ENCODE measurements at places on chromosomes 6 and 20.

GRCh38 chr20:22248051-22248667, 336.2 kb downstream of the FOXA2 start:
- DNase-seq: peak; percentile 1

DNA sequence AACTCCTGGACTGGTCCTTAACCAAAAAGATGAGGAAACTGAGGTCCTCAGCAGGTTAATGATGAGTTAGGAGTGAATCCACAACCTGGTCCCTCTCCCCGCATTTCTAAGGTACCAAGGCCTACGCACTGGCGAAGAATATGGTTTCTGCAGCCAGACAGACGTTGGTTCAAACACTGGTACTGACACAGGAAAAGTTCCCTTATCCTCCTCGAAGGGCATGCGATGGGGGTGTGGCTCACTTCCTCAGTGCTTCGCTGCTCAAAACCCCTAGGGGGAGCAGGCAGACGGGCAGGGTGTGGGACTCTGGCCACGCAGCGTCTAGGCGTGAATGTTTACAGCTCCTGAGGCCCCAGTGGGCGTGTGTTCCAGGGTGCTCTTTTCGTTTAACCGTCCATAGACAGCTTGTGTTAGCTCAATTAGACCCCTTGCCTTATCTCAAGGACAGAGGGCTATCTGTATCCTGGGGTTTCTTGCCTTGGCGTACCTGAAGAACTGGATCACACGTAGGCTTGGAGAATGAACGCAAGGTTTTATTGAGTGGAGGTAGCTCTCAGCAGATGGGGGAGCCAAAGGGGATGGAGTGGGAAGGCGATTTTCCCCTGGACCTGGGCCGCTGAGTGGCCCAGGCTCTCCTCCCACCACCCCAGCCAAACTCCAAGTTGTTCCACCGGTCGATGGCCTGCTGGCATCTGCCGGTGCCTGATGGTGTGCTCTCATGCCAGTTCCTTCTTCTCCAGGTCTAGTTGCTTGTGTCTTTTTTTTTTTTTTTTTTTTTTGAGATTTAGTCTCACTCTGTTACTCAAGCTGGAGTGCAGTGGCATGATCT, 31.8 kb upstream of the PTPN1 start:
- DNase-seq: peak; percentile 32

GRCh38 chr20:60877071-60877857, 374.8 kb upstream of the CDH4 start:
- peak; percentile 80 for DNase-seq

- no peak for DNase-seq
Measured at GRCh38 chr20:34979366-34980153, 23.9 kb downstream of the MYH7B start.

DNA sequence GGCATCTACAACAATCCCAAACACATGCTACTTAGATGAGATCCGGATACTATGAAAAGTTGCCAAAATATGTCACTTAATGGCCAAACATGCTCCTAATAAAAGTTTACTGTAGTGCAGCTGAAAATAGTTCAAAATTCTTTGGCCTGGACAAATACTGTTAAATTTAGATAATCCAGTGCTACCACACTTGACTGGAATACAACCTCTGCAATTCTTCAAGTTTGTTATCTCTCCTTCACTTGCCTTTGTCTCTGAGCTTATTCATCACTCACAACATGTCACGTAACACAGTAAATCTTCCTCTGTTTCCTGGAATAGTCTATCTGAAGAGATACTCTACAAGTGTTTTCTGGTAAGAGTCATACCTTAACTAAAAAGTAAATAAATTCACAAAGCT, 10.5 kb upstream of the PLN start:
- DNase-seq: no peak

DNA sequence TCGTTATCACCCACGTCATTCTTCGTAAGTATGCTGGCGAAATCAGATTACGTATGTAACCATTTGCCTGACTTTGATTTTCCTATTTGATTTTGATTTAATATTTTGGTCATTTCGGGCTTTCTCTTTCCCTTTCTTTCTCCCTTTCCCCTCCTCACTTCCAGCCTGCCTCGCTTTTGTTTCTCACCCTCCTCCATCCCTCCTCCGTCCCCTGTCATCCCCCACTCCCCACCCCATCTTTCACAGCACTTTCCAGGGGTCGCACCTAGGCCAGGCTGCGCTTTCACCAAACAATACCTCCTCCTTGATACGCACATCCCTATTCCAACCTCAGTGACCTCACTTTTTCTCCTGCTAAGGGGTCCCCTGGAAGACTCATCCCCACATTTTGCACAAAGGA, 194.6 kb upstream of the SNX9 start:
- no peak for DNase-seq

DNA sequence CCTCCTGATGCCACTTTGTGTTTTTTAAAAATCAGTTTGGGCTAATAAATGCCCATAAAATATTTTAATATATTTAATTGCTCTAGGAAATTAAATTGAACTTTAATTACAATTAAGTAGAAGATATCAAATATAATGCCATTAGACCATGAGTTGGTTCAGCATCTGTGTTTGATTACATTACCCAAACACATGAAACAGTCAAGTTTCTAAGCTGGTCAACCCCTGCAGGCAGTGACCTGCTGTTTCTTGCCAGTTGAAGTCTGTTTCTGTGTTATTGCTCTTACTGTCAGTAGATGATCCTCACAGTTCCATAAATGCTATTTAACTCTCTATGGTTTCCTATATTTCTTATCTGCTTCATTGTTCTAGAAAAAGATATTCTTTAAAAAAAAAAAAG, 9.7 kb upstream of the TENT5A start:
- DNase-seq: no peak

- DNase-seq: no peak
Measured at GRCh38 chr6:24887545-24888140, 48.1 kb downstream of the RIPOR2 start.

GRCh38 chr6:119960456-119960855, 610.9 kb upstream of the MAN1A1 start:
- no peak for DNase-seq

- DNase-seq: no peak
Measured at GRCh38 chr6:68635412-68635705, 277 bp downstream of the ADGRB3 start.

GRCh38 chr6:11460001-11460668, 77.4 kb upstream of the TMEM170B start:
- DNase-seq: no peak

DNA sequence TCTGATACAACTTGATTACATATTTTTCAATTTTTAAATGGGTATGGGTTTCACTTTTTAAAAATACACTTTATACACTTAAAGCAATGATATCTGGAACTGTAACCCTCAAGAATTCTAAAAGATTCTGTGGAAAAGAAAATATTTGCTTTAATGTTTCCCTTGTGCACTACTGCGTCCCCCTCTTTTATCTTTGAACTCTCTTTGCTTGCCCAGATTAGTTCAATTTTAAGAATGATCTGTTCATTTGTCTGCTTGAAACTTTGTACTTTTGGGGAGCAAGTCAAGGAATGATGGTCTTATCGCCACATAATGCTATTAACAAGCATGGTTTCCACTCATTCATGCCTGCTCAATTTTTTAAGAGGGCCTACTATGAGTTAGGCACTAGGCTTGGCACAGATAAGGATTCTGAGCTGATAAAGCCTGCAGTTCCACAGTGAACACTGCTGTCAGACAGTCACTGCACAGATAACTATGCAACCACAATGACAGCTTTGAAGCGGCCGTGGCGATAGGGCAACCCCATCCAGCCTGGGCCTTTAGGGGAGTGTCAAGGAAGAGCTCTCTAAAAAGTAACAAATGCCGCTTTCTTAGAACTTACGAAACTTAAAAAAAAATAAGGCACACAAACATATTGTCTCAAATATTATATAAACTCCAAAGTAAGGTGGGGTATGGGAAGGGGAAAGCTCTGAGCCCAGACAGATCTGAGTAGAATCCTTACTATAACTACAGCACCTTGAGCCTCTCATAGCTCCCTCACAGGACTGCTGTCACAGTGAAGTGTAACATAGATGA, 29.7 kb downstream of the FYN start:
- DNase-seq: no peak

- no peak for DNase-seq
Measured at GRCh38 chr6:52534966-52535390, 41.9 kb downstream of the TRAM2 start.

DNA sequence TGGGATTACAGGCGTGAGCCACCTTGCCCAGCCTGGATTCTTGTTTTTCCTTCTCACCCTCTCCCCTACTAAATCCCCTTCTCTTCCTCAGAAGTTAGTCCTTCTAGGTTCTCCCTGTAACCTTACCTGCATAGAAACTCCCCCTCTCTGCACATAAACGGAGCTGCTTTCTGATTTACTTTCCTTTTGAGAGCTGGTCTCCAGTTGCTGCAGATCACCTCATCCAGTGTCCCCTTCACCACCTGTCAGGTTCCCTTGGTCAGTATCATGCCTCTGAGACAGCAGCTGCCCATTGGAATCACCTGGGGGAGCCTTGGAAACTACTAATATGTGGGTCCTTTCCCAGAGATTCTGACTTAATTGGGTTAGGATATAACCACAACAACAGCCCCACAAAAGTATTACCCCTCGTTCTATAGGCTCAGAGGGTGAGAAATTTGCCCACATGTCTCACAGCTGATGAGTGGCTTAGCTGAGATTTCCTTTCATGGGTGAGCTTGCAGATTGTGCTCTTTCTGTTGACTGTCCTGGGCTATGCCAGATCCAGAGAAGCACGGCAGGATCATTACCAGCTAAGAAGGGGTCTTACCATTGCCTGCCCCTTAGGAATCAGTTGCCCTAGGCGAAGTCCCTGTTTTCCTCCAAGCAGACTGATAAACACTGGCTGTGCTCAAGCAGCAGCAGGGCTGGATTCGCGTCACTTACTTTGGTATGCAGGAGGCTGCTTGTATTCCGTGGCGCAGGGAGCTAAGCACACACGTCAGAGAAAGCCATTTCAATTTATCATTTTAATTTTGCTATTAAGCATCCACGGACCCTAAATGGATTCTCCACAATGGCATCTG, 51.3 kb downstream of the AKAP12 start:
- DNase-seq: peak; percentile 51

DNA sequence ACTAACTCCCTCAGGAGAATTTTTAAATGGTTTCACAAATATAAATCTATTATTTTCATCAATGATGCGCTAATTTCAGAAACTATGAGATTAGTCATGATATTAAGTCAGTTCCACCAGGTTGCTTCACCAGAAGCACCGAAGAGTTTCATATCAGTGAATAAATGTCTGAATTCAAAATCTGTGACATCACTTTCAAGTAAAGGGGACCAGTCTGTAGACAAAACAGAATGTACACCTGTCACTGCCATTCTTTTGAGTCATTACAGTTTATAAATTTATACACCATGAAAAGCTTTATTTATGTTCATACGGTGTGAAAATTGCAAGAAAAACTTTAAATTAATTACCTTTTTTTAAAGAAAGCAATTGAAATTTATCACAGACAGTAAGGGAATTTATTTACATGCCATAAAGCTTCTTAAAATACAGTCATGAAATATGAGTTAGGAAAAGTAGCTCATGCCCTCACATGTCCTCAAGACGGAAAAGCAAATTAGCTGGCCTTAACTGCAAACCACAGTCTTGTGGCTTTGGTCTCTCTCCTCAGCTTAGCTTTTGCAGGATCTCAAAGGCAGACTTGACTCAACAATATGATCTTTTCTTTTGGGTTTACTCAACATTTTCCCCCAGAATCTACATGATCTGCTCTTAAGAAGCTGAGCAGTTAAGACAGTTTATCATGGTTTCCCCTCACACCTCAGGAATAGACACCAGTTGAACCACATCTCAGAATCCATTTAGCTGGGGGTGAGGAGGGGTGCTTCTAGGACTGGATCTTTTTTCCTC, 177.7 kb upstream of the MCHR2 start:
- no peak for DNase-seq

DNA sequence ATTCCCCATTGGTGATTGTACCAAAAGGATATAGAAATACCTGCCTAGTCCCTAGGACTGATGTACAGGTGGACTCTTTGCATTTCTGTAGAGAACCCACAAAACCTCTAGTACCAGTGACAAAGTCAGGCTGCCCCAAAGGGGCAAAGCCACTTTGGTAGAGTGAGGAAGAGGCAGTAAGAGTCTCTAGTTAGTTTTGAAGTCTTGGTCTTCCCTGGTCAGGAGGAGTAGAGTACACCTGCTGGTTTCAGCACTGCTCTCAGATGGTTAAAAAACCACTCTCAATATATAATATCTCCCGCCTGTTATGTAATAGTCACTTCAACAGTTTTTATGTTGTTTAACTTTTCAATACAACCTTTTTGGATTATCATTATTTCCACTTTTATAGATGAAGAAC, 344.9 kb downstream of the CDKAL1 start:
- no peak for DNase-seq

- no peak for DNase-seq
Measured at GRCh38 chr6:149761438-149761837, 11.9 kb downstream of the PCMT1 start.

- DNase-seq: no peak
Measured at GRCh38 chr6:70590400-70590799, 23.7 kb downstream of the SDHAF4 start.

DNA sequence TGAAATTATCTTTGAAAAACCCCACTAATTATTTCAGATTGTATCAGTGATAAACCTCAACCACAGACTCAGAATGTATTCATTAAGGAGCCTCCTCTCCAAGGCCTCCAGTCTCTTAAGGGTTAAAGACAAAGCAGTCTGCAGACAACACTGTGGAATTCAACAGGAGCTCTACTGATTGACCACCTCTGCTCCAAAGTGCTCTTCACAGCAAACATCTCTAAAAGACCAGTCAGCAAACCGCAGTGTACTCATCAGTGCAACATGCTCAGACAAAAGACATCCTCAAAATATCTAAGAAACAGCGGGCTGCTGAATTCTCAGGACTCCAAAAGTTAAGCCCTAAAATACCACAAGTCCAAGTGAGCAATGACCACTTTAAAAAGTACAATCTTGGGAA, 42.0 kb downstream of the UQCC1 start:
- no peak for DNase-seq

DNA sequence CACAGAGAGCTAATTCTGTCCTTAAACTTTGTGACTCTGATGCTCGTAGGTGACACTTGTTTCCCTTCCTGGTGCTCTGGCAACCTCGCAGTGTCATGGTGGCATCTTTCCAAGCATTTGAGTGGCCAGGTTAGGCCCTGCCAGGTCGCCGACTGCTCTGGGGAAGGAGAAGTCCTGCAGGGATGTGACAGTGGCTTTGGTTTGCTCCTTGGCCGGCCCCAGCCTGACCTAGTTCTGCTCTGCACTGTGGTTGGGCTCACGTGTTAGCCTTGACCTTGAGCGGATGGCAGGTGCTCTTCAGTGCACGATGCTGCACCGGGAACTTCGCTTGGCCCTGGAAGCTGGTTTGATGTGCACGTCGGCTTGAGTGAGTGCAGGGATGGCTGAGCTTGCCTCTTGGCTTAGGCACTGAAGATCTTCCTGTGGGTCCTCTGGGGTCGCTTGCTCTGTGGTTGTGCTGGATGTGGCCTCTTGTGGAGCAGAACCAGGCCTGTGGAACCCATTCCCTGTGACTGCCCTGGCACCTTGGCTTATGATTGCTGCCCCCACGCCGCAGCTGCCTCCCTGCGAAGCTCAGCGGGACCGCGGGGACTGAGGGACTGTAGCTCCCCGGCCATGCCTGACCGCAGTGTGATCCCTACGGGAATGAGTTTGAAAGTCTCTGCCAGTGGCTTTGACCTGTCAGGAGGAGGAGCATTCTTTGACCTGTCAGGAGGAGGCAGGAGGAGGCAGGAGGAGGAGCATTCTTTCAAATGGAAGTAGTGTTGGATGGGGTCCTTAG, 8.7 kb downstream of the OSBPL2 start:
- no peak for DNase-seq

- DNase-seq: no peak
Measured at GRCh38 chr6:106134087-106134770, 48.1 kb downstream of the PRDM1 start.
